ENCODE measurements at places on chromosomes 16 and 17.

DNA sequence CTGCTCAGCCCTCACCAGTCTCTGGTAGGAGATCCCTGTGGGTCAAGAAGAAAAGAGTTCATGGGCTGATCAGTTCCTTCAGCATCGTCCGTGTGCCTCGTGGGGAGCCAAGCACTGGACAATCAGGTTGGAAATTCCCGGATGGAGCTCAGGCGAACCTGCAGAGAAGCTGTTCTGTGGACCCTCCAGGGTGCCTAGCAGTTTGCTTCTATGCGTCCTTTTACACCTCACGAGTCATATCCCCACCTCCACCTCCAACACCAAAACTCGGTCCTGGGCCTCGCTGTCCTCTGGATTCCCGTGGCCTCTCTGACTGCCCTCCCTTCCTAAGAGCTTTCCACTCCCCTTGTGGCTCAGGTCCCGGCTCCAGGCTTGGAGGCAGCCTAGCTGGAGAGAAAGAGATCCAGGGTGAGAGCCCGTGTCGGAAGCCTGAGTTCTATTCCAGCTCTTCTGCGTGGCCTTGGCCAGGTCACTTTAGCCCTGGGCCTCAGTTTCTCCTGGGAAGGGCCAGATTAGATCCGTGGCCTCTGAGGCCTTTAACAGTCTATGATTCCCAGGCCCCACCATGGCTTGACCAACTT is 26.2 kb upstream of the PIK3R6 start:
- no peak for DNase-seq

DNA sequence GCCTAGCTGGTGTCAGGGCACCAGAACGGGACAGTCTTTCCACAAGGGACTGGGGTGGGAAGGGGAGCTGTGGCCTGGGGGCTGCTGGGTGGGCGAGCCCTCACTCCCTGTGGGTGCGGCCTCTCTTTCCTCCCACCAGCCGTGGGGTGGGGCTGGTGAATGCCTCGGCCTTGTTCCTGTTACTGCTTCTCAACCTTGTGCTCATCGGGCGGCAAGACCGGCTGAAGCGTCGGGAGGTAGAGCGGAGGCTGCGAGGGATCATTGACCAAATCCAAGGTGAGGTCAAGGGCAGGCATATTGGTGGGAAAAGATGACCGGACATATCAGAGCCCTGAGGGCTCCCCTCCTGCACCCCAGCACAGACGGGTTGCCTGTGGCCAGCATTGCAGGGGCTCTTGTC is 29.2 kb downstream of the CASKIN2 start:
- DNase-seq: no peak

- peak; percentile 87 for DNase-seq
These were observed 19.8 kb downstream of the COX4I1 start for GRCh38 chr16:85819245-85819644.

DNA sequence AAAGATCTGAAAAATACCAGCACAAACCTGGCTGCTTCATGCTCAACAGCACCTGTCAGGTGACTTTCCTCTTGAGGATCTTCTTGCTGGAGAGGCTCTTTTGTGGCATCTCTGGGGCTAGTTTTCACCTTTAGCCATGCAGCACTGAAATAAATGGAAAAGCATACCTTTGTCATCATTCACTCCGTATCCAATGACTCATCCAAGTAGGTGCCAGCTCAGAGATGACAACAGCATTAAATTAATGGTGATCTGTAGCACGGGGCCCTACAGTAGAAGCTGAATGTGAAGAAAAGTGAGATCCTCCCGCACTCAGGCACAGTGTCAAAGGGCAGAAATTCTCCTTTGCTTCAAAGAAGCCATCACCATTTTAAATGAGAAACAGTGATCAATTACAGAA is 32.2 kb downstream of the KIAA0753 start:
- no peak for DNase-seq

- DNase-seq: no peak
These were observed at the start of gene TLCD2 for GRCh38 chr17:1709971-1710806. TLCD2 (minus strand) TSS chr17:1710377; CDS start chr17:1710242, 135 bp downstream.

- no peak for DNase-seq
These were observed 25.6 kb downstream of the COX10 start for GRCh38 chr17:14094676-14095601.

DNA sequence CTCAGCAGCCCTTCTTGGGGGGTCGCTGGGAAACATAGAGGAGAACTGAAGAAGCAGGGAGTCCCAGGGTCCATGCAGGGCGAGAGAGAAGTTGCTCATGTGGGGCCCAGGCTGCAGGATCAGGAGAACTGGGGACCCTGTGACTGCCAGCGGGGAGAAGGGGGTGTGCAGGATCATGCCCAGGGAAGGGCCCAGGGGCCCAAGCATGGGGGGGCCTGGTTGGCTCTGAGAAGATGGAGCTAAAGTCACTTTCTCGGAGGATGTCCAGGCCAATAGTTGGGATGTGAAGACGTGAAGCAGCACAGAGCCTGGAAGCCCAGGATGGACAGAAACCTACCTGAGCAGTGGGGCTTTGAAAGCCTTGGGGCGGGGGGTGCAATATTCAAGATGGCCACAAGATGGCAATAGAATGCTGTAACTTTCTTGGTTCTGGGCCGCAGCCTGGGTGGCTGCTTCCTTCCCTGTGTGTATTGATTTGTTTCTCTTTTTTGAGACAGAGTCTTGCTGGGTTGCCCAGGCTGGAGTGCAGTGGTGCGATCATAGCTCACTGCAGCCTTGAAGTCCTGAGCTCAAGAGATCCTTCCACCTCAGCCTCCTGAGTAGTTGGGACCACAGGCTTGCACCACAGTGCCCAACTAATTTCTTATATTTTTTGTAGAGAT is 3.4 kb downstream of the STH start:
- DNase-seq: peak; percentile 73

GRCh38 chr16:11536104-11536866 is 50.4 kb downstream of the LITAF start:
- no peak for DNase-seq

- no peak for DNase-seq
These were observed 63.9 kb upstream of the RPH3AL start for GRCh38 chr17:416293-417206.

DNA sequence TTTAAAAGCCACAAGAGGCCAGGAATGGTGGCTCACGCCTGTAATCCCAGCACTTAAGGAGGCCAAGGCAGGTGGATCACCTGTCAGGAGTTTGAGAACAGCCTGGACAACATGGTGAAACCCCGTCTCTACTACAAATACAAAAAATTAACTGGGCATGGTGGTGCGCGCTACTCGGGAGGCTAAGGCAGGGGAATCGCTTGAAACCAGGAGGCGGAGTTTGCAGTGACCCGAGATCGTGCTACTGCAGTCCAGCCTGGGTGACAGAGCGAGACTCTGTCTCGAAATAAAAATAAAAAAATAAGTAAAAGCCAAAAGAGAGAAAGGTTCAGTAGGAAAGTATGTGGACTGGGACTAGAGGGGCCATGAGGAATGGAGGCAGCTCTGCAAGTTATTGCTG is 13.1 kb upstream of the ITGAL start:
- DNase-seq: no peak

GRCh38 chr16:3690980-3691720 is 26.2 kb downstream of the TRAP1 start:
- DNase-seq: no peak

GRCh38 chr16:8703693-8704092 is 29.3 kb downstream of the ABAT start:
- no peak for DNase-seq

GRCh38 chr17:32443827-32444300 is 446 bp upstream of the PSMD11 start:
- no peak for DNase-seq

DNA sequence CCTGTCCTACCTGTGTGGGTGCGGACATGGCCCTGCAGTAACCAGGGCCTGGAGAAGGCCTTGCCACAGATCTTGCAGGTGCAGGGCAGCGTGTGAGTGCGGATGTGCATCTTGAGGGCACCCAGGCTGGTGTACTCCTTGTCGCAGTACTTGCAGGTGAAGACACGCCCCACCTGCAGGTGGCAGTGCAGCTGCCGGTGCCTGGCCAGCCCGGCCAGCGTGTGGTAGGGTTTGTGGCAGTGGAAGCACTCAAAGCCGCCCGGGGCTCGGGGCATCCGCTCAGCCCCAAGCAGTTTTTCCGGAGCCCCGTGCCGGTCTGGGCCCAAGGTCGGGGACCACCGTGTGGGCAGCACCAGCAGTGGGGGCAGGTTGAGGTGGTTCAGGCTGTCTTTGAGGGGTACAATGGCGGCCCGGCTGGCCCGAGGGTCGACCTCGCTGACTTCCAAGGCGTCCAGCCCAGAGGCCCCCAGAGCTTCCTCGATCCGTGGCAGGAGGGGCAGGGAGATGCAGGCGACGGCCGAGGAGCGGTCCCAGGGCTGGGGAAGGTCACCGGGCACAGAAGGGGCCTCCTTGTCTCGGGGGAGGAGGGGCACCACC is 5.1 kb downstream of the SNAI3 start:
- DNase-seq: no peak

DNA sequence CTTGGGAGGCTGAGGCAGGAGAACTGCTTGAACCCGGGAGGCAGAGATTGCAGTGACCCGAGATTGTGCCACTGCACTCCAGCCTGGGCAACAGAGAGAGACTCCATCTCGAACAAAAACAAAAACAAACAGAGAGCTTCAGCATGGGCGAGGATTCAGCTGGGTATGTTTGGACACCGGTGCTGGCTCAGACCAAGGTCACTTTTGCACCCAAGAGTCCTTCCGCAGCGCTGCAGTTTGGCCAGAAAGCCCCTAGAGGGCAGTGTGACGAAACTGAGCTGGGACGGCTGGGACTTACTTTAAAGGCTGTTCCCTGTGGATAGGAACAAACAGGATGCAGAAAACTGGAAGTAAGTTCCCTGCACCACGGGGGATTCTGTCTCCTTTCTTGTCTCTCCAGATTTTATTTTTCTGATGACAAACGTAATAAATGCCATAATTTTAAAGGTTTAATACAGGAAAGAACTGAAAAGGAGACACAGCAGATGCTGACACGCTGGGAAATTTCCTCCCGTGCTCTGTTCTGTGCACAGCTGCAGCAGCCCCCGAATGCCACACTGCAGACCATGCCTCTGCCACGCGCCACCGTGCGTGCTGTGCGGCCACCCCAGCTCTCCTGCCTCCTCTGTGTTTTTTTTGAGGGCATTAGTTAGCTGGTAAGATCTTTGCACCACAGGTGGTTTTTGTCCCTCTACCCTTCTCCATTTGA is 25.2 kb upstream of the USP36 start:
- peak; percentile 81 for DNase-seq

DNA sequence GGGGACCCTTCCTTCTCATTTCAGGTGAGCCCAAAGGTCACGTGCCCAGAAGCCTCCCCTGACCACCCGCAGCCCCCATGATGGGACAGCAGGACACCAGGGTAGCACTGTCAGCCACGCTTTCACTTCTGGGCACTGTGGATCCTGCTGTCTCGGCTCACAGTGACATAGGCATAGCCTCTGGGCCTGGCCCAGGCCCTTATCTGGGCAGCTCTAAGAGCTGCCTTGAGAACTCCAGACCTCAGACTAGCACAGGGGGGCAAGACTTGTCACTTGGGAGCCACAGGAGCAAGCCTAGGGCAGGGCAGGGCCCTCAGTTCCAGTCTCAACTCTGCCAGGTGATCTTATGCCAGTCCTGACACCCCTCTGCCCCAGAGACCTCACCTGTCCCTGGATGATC is 4.7 kb downstream of the NATD1 start:
- no peak for DNase-seq

GRCh38 chr17:72788950-72789585 is 303.4 kb downstream of the SLC39A11 start:
- no peak for DNase-seq

DNA sequence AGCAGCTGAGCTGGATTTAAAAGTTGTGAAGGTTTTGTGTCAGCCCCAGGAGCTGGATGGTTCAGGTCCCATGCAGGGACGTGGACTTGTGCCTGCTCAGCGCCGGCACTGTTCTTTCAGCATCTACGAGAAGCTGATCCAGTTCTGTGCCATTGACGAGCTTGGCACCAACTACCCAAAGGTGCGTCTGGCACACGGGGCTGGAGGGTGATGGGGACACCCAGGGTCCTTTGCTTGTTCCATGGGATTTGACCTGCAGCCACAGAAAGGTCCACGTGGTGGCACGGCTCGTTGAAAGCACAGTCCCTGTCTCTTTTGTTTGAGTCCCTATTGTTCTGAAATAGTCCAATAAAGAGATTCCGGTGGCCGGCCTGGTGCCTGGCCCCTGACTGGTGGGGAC is 18.1 kb upstream of the ITGB4 start:
- DNase-seq: no peak

DNA sequence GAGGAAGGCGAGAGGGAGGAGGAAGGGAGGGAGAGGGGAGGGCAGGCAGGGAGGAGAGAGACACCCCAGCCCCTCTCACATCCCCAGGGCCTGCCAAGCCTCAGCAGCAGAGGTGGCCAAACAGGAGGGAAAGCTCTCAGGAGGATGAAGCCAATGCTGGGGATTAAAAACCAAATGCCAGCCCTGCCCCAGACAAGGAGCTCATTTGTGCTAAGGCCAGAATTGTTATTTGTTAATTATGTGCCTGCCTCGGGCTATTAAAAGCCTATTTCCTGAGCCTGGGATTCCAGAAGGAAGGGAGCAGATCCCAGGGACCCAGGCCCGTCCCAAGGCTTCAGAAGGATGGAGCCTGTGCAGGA is 27.9 kb upstream of the GINS2 start:
- no peak for DNase-seq

DNA sequence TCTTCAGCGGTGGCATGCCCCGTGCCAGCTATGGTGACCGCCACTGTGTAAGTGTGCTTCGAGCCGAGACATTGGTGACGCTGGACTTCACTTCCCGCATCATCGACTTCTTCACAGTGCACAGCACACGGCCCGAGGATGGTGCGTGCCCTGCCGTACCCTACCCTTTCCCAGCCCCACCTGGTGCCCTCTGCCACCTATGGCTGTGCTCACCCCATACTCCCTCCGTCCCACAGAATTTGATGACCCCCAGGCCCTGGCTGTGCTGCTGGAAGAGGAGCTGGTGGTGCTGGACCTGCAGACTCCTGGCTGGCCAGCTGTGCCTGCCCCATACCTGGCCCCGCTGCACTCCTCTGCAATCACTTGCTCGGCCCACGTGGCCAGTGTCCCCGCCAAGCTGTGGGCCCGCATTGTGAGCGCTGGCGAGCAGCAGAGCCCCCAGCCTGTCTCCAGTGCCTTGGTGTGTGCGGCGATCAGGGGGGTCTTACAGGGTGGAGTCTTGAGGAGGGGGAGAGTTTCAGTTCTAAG is 9.5 kb downstream of the LLGL1 start:
- DNase-seq: no peak

- DNase-seq: no peak
These were observed 12.8 kb downstream of the RAB11FIP4 start for GRCh38 chr17:31404028-31404949.

All from neuronal stem cell (in vitro differentiated cells).